ENCODE measurements at places on chromosomes 4 and X. TPM values are rescaled to one million over a fixed set of nuclear protein-coding genes. Genes with fewer than 3 reads are reported as not detected.

Gene TCP11X1
- not detected for total RNA-seq

Gene TMPRSS11A
- total RNA-seq, result not detected

Gene ATOH1
- total RNA-seq, result 1.0 TPM

Gene PGK1
- total RNA-seq, result 306 TPM

Gene MTTP
- total RNA-seq, result 0.42 TPM

Gene HSFX4
- total RNA-seq, result not detected

Gene DDX53
- total RNA-seq, result not detected

DNA sequence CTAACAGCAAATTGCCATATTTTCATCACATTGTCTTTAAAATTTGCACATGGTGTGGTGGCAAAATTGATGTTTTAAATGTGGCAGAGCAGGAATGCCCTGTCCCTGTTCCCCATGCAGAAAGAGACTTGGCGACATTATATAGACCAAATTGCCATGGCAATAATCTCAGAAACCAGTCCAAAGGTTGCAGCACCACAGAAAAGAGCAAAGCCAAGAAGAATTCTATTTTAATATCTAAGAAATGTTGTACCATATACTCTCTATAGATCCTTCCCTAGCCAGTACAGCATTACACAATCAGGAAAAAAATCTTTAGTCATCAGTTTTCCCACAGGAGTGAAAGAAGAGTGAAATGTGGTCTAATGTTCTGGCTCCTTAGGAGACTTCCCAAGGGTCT, 80.0 kb downstream of the UGT2B28 start:
- H3K4me1 ChIP-seq, result peaks cover 3% of the 10 kb centered on the region
- H3K27me3 ChIP-seq, result no peaks in the 10 kb centered on the region
- H3K4me3 ChIP-seq, result no peak overlapping the region

GRCh38 chrX:57607295-57608187, 15.7 kb downstream of the ZXDB start:
- H3K27ac ChIP-seq, result no peak overlapping the region
- H3K27me3 ChIP-seq, result no peaks in the 10 kb centered on the region
- H3K36me3 ChIP-seq, result no peaks in the 10 kb centered on the region
- H3K4me1 ChIP-seq, result no peaks in the 10 kb centered on the region
- peak; percentile 68 for DNase-seq
- H3K4me3 ChIP-seq, result no peak overlapping the region

GRCh38 chrX:21657318-21658151, 595 bp downstream of the KLHL34 start:
- H3K27me3 ChIP-seq, result peaks cover 9% of the 10 kb centered on the region
- H3K36me3 ChIP-seq, result no peaks in the 10 kb centered on the region
- no peak overlapping the region for H3K4me3 ChIP-seq
- no peak for DNase-seq
- H3K4me1 ChIP-seq, result no peaks in the 10 kb centered on the region

- H3K27me3 ChIP-seq, result no peaks in the 10 kb centered on the region
- no peaks in the 10 kb centered on the region for H3K36me3 ChIP-seq
- no peak overlapping the region for H3K4me3 ChIP-seq
- no peak overlapping the region for H3K27ac ChIP-seq
- H3K4me1 ChIP-seq, result no peaks in the 10 kb centered on the region
Measured at GRCh38 chrX:18468599-18468998, 43.2 kb downstream of the CDKL5 start.

GRCh38 chrX:72382202-72382595, 76.5 kb upstream of the CITED1 start:
- H3K27me3 ChIP-seq, result no peaks in the 10 kb centered on the region
- DNase-seq, result no peak
- H3K27ac ChIP-seq, result no peak overlapping the region
- no peaks in the 10 kb centered on the region for H3K36me3 ChIP-seq

DNA sequence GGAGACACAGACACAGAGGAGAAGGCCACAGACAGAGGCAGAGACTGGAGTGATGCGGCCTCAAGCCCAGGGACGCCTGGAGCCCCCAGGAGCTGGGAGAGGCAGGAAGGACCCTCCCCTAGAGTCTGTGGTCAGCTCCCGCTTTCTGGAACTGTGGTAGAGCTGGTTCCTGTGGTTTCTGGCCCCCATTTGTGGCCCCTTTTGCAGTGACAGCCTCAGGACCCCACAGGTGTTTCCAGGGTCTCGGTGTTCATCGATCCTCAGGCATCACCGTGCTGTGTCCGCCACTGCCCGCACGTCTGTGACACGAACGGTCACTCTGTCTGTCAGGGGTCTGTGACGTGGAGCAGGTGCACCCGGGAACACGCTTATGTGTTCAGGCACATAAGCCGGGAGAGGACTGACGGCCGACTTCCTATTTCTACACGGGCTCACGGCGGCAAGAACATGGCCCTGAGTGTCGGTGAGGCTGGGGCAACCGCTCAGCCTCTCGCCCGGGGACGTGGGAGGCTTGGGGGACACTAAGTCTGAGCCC, 7.9 kb downstream of the GTPBP6 start:
- no peak for DNase-seq
- H3K27me3 ChIP-seq, result no peaks in the 10 kb centered on the region
- no peak overlapping the region for H3K4me3 ChIP-seq
- H3K4me1 ChIP-seq, result no peaks in the 10 kb centered on the region
- H3K27ac ChIP-seq, result no peak overlapping the region
- H3K36me3 ChIP-seq, result peaks cover 64% of the 10 kb centered on the region

DNA sequence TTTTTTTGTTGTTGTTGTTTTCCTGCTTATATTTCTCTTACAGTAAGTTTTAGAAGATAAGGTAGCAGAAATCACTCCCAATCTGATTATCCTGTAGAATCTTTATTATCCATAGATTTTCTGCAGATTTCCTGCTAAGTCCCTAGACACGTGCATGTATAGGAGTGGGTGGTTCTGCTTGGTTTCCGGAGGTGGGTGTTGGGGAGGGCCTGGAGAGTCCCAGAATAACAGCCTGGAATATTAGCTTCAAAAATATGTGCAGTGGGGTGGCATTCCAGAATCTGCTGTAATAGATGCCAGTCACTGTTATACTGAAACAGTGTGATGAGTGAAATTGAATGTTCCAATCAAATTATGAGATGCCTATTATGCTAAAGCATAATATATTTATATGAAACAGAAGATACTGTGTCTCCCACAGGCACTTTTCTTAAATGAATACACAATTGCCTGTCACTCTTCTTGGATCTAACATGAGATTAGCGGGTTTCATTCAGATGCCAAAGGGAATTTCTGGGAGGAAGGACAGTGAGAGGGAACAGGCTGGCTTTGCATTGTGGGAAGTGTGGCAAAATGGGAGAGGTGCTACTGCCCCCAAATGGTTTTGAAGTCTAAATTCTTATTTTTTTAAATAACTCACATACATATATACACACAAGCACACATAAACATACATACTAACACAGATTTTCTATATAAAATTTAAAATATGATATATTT, 37.6 kb downstream of the C4orf50 start:
- peak; percentile 44 for DNase-seq
- H3K4me1 ChIP-seq, result no peaks in the 10 kb centered on the region
- H3K4me3 ChIP-seq, result no peak overlapping the region
- H3K27me3 ChIP-seq, result no peaks in the 10 kb centered on the region

DNA sequence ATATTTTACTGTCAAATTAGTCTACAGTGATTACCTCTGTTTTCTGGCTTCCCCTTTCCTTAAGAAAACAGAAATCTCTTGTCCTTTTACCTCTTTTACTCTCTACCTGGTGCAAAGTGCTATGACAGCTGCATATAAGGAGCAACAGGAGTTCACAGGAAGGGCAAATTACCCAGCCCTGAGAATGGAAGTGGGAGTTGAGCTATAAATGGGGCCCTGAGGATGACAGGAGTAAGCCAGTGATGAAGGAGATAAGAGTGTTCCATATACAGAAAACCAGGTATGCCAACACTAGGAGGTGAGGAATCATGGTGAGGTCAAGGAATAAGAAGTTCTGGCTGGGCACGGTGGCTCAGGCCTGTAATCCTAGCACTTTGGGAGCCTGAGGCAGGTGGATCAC, 4.5 kb upstream of the HSD17B13 start:
- no peaks in the 10 kb centered on the region for H3K36me3 ChIP-seq
- H3K4me3 ChIP-seq, result no peak overlapping the region
- H3K27ac ChIP-seq, result no peak overlapping the region
- no peaks in the 10 kb centered on the region for H3K27me3 ChIP-seq

- H3K27me3 ChIP-seq, result no peaks in the 10 kb centered on the region
- no peak overlapping the region for H3K4me3 ChIP-seq
- peak; percentile 85 for DNase-seq
- no peaks in the 10 kb centered on the region for H3K36me3 ChIP-seq
- no peaks in the 10 kb centered on the region for H3K4me1 ChIP-seq
- H3K27ac ChIP-seq, result no peak overlapping the region
Measured at GRCh38 chrX:107542500-107542899, 85.8 kb upstream of the PRPS1 start.

DNA sequence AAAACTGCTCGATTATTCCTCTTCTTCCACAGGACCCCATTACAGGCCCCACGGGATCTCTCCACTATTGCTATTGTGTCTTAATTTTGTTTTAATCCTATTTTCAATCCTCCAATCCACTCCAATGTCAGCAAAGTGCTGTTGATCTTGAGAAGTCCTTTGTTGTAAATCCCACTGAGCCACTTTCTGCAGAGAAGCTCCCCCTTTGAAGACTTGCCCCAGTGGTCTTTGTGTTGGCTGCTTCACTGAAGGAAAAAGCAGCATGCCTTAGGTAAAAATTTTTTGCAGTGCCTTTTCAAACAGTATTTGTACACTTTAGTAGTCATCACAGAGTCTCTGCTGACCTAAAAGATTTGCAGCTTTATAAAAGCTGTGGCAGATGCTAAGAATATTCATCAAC, 252.0 kb upstream of the SLC7A11 start:
- no peaks in the 10 kb centered on the region for H3K4me1 ChIP-seq
- no peak overlapping the region for H3K27ac ChIP-seq
- no peak overlapping the region for H3K4me3 ChIP-seq
- H3K27me3 ChIP-seq, result no peaks in the 10 kb centered on the region
- no peaks in the 10 kb centered on the region for H3K36me3 ChIP-seq

DNA sequence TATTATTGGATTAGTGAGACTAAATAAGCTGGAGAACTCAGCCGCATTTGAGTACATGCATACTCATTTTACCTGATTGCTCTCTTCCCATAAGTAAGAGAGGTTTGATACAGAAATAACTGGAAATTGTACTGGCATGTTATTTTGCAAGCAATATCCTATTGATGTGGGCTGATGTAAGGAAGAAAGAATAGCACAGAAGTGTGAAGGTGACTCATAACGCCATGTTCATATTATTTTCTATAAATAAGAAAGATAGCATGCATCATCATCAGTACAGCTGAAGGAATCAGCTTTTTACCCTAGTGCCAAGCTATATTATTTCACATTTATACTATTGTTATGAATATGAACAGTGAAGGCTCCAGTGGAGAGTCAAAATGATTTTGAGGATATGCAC, 138.3 kb upstream of the FAM47A start:
- no peak overlapping the region for H3K4me3 ChIP-seq
- H3K27ac ChIP-seq, result no peak overlapping the region
- no peaks in the 10 kb centered on the region for H3K36me3 ChIP-seq
- DNase-seq, result no peak
- no peaks in the 10 kb centered on the region for H3K4me1 ChIP-seq

DNA sequence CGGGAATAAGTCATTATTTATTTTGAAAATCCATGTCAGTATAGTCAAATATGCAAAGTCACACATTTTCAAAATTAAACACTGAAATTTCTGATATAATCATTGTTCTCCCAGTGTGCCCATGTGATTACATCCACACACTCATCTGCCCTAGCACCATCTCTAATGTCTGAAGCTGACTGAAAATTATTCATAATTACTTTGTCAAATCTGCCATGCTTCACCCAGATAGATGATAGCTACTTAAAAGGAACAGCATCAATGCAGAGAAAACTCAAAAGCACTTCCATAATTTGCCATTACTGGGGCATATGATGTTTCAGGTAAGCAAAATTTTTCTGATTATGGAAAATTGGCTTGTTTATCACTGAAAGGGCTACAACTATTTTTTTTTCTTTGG, 1433.3 kb upstream of the IGFBP7 start:
- H3K4me3 ChIP-seq, result no peak overlapping the region
- H3K4me1 ChIP-seq, result no peaks in the 10 kb centered on the region
- H3K27me3 ChIP-seq, result no peaks in the 10 kb centered on the region
- H3K36me3 ChIP-seq, result no peaks in the 10 kb centered on the region
- no peak overlapping the region for H3K27ac ChIP-seq

DNA sequence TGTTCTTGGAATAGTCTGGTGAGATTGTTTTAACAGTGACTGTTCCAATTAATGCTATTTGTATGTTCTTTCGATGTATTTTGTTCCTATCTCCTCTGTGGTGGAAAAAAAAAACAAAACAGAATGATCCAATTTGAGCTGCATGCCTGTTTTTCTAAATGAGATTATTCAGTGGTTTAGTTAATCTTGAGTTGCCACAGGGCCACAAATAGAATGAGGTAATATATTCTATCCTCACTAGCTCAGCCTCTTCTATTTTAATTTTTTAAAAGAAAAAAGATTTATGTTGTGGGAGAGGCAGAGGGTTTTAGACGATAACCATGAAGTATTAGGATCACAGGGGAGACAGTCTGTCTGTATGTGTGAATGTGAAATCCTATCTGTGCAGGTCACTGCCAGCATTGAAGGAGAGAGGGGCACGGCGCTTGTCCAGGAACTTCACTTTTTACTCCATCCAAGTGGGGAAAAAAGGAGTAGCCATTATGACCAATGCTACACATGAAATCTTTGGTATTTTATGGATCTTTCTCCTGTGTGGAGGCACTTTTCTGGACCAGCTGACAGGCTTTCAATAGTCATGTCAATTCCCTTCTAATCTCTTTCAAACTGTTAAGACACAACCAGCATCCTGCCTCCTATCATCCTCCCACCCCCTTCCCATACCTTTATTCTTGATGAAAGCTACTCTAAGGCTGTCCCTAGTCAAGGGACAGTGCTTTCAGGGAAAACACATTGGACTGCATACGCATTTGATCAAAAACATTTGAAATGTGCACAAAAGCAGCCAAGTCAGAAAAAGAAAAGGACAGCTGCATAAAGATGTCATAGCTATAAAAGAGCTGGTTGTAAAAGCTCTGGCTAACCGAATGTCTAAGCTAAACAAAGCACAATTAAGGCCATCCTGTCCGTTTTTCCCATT, 1063.8 kb upstream of the INTU start:
- no peaks in the 10 kb centered on the region for H3K4me1 ChIP-seq
- no peak overlapping the region for H3K27ac ChIP-seq
- H3K4me3 ChIP-seq, result no peak overlapping the region

- peaks cover 6% of the 10 kb centered on the region for H3K4me1 ChIP-seq
- peak overlapping the region; percentile 69 for H3K27ac ChIP-seq
- peak overlapping the region; percentile 97 for H3K4me3 ChIP-seq
Measured at GRCh38 chr4:186726426-186727168, 2.9 kb upstream of the FAT1 start.

Data from endodermal cell (in vitro differentiated cells).